T-cell (primary cell): ENCODE measurements at places on chromosomes 11 and 22. TPM values are rescaled to one million over a fixed set of nuclear protein-coding genes. Genes with fewer than 3 reads are reported as not detected.

The MS4A7 gene
- 0.76 TPM for total RNA-seq

The TOMM22 gene
- total RNA-seq, result 53.3 TPM

The CRYAB gene
- total RNA-seq, result 0.49 TPM

The GTSE1 gene
- 0.54 TPM for total RNA-seq

The DSCAML1 gene
- 0.49 TPM for total RNA-seq

The NAALADL1 gene
- 30.1 TPM for total RNA-seq

The RAB3IL1 gene
- not detected for total RNA-seq

The IGLL1 gene
- 0.64 TPM for total RNA-seq

The CDHR5 gene
- total RNA-seq, result 0.29 TPM

The DENND5A gene
- total RNA-seq, result 104 TPM

The HEPN1 gene
- total RNA-seq, result not detected

The MMP3 gene
- not detected for total RNA-seq

The ALDH3B2 gene
- total RNA-seq, result not detected

The TTC36 gene
- total RNA-seq, result 1.2 TPM

The MFNG gene
- total RNA-seq, result 292 TPM

The SLC6A5 gene
- total RNA-seq, result not detected

The TRIM64 gene
- not detected for total RNA-seq

The PGA5 gene
- total RNA-seq, result not detected

The KRTAP5-7 gene
- total RNA-seq, result not detected

The RAB39A gene
- not detected for total RNA-seq

The TAF1D gene
- total RNA-seq, result 177 TPM

The BTG4 gene
- not detected for total RNA-seq

The ARVCF gene
- total RNA-seq, result 2.5 TPM

The SERPING1 gene
- not detected for total RNA-seq

The BBOX1 gene
- total RNA-seq, result not detected

The RAG1 gene
- 0.10 TPM for total RNA-seq

The ANGPTL5 gene
- not detected for total RNA-seq

The HBE1 gene
- total RNA-seq, result 3.1 TPM

The DEFB131B gene
- total RNA-seq, result not detected

The PAMR1 gene
- not detected for total RNA-seq

The VSIG2 gene
- total RNA-seq, result 1.6 TPM

The APOL1 gene
- total RNA-seq, result 15.7 TPM

The FOLR1 gene
- not detected for total RNA-seq

The SPA17 gene
- 0.28 TPM for total RNA-seq

The GRK3 gene
- total RNA-seq, result 5.1 TPM

The SHANK3 gene
- 0.28 TPM for total RNA-seq

The C11orf87 gene
- not detected for total RNA-seq

The TRABD gene
- 127 TPM for total RNA-seq
